ENCODE measurements at places on chromosomes 16 and 17.

DNA sequence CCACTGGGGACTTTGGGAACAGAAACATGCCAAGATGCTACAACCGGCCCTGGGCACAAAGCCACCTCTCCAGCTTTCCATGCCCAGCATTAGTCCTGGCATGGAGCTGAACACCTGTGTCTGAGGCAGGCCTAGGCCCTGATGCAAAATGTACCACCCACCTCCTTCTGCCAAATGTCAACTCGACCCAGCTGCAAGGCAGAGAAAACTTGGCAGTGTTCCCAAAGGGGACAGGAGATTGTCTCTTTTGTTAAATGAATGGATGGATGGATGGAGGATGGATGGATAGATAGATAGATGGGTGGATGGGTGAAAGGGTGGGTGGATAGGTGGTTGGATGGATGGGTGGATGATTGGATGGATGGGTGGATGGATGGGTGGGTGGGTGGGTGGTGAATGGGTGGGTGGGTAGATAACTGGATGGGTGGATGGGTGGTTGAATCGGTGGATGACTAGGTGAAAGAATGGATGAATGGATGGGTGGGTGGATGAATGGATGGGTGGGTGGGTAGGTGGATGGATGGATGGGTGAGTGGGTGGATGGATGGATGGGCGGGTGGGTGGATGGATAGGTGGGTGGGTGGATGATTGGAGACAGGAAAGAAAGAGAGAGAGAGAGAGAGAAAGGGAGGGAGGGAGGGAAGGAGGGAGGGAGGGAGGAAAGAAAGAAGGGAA, 73.4 kb upstream of the TNRC6C start:
- DNase-seq = no peak

DNA sequence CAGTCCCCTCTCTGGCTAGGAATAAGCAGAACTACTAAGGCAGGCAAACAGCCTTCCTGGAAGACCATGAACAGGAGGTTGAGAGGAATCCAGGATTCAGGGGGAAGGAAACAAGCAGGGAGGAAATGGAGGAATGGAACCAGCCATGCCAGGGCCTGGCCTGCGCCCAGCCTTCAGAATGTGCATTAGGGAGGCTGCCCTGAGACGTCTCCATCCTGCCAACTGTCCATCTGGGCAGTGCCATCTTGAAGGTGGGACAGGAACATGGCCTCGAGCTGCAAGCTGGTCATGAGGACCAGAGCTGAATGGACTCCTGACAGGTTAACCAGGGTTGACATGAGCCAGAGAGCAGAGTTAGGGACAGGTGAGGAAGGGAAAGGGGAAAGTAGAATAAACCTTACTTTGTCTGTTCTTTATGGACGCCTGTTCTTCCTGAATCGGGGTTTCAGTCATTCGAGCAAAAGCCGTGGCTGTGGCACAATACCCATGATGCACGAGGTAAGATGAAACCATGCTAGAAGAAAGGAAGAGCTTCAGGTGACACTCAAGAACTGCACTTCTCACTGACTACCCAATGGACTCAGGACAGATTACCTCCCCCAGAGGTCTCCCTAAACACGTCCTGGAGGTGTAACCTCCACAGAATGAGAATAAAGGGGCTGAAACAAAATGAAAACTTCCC, 12.1 kb upstream of the GFOD2 start:
- no peak for DNase-seq

GRCh38 chr17:69524854-69525253, 110.4 kb downstream of the MAP2K6 start:
- DNase-seq = no peak

- no peak for DNase-seq
These were observed 21.0 kb upstream of the ITGAX start for GRCh38 chr16:31333686-31334649.

DNA sequence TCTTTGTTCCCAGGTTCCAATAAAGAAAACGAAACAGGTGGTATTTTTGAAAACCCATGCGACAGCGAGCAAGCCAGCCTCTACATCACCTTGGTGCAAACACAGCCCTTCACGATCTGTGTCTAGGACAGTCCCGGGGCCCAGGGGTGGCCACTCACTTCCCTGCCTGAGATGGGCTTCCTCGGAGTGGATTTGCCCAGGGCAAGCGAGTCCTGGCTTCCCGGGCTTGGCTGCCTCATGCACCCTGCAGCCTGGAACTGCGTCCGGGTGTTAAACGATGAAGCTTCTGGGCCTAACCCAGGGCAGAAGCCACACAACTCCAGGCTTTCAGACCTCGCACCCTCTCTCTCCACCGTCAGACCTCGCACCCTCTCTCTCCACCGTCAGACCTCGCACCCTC, 66.0 kb downstream of the RPH3AL start:
- no peak for DNase-seq

DNA sequence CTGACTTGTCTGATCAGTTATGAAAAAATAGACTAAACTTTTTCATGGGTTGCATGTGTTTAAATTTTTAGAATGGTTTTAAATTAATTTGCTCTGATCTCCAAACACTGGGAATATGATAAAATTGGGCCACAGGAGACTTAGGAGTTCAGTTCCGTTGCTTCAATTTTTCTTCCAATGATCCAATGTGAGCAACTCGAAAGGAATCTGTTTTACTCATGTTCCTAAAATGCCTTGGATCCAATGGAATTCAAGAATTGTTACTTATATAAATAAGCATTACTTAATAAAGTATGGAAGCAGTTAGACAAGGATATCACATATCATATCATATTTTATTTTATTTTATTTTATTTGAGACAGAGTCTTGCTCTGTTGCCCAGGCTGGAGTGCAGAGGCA, 56.0 kb upstream of the NACA2 start:
- no peak for DNase-seq

- DNase-seq = no peak
These were observed 13.5 kb downstream of the SPPL2C start for GRCh38 chr17:45857977-45858708.

DNA sequence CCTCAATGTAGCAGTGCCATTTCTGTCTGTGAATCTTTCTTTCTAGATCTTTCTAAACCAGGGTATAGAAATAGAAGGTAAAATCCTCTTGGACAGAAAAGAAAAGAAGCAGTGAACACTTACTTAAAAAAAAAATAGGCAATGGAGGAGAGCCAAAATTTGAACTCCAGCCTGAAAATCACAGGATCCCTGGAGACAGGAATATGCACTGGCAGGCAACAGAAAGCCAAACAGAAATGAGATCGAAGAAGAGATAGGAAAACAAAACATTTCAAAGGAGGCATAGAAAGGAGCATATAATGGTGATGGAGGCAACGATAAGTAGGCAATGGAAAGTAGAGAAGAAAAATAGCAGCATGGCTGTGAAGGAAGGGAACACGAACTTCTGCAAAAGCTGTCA, 253.7 kb upstream of the HSBP1 start:
- DNase-seq = no peak

DNA sequence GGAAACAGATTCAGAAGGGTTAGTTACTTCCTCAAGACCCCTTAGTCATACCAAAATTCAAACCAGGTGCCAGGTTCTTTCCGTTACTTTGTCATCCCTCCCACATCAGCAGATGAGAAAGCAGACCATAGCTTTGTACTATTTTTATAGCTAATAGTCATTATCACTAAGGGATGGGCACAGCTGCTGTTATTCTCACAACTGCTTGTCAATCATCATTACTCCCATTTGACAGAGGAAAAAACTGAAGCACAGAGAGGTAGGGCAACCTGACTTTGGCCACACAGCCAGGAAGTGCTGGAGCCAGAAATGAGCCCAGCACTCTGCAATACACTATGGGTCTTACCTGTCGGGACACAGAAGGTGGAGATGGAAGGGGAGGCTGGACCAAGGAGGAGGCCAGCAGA, 30.0 kb downstream of the TEKT5 start:
- DNase-seq = no peak

GRCh38 chr16:75092777-75093176, 23.8 kb downstream of the LDHD start:
- no peak for DNase-seq

Measured in stimulated activated CD4-positive, alpha-beta T cell treated with anti-CD3 and anti-CD28 coated beads, TNF-alpha, amount 100 ng/mL, for 4 hours (primary cell).